ENCODE measurements at places on chromosomes 3 and 15.

DNA sequence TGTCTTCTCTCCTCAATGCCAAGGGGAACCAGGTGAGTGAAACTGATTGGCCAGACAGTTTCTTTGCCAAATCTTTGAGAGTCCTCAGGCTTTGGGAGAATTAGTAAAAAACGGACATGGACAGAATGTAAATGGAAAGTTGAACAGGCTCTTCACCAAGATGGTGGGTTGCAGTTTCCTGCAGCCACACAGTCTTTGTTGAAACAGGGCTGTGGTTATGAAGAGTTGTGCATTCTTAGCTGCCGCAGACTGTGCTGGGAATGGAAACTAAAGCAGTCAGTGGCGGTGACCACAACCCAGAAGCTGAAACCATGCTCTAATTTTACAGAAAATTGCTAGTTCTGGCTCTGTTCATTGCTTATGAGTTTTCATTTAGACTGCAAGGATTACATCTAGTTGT lies 42.1 kb upstream of the TASOR start:
- DNase-seq = no peak

DNA sequence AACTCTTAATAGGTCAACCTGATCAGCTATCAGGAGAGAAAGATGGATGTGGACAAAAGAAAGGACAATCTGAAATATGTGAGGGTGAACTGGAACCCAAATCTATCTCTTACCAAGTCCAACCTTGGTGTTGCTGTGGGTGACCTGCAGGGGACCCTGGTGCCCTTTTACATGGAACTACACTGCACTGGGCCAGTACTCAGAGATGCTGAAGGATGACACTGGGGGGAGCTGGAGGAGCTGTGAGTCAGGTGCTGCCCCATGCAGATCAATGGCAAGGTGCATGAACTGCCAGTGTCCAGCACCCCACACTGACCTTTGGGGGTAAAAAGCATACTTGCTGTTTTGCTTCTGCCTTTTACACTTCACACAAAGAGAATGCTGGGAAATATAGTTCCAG lies 55.6 kb upstream of the TBC1D5 start:
- no peak for DNase-seq

GRCh38 chr3:72288955-72289691 lies 504.2 kb upstream of the PROK2 start:
- DNase-seq = no peak

DNA sequence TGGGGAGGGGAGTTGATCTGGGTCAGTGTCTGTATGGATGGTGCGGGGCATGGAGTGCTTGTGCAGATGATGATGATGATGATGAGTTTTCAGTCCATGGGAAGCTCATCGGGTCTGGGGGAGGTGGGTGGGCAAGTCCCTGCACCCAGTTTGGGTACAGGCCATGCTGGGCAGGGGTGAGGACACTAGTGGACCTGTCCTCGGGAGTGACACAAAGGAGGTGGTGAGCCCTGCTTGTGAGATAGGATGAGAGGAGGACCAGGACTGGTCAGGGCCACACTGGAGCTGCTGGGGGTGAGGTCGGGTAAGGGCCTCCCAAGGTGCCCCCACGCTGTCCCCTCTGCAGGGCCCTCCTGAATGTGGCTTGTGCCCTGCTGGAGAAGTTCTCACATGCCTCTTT lies 177.9 kb downstream of the APBA2 start:
- no peak for DNase-seq

GRCh38 chr3:46089237-46090011 lies 62.1 kb upstream of the XCR1 start:
- DNase-seq = peak; percentile 95

GRCh38 chr3:146589899-146590508 lies 15.1 kb downstream of the PLSCR5 start:
- peak; percentile 25 for DNase-seq

GRCh38 chr3:126924458-126924857 lies 58.5 kb upstream of the PLXNA1 start:
- no peak for DNase-seq

- no peak for DNase-seq
Measured at GRCh38 chr3:137285924-137286323, 328.1 kb downstream of the IL20RB start.

GRCh38 chr3:7800006-7800780 lies 701.4 kb upstream of the LMCD1 start:
- no peak for DNase-seq

DNA sequence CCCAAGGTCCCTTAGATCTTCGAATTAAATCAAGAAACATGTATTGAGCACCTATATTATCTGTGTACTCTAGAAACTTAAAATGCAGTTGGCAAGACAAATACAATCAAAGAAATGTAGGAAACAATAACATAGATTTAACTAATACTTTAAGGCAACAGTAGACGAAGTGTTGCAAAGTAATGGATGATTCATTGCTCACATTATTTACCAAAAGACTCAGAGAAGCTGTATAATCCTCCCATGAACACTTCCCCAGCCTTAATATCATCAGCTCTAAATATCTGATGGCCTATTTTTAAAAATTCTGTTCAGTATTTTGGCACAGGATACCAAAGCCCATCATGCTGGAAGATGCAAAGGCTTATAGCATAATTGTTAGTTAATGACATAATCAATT lies 272.1 kb upstream of the TTC14 start:
- DNase-seq = no peak

DNA sequence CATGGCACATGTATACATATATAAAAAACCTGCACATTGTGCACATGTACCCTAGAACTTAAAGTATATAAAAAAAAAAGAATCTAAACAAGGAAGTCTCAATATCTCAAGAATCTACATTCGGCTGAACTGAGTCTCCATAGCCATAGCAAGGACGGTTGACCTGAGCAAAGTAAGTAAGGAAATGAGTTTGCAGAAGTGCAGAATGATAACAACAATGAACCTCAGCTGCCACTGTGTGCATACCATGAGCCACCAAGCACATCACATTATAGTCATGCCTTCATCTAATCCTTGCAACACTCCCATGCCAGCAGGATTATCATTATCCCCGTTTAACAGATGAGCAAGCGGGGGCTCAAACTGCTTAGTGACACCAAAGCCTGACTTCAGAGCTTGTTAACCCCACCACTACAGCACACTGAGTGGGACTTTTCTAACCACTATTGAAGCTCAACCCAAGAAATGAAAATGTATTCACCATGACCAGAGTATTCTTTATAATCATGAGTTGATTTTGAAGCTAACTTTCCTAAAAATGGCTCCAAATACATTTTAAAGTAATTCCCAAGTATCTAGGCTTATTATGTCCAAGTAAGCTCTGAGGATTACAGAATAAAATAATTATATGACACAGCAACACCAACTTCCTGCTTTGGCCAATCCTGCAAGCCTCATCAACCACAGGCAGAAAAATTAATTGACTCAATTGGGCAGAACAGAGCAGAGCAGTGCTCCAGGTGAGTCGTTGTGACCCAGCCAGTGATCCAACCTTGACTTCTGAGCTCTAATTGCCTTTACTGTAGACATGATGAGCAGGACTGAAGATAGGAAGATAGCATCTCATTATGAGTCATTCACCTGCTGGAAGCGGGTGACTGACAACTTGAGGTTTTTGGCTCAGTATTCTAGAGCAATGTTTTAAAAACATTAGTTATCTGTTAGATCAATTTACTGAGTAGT lies 47.3 kb upstream of the IL12A start:
- DNase-seq = no peak

DNA sequence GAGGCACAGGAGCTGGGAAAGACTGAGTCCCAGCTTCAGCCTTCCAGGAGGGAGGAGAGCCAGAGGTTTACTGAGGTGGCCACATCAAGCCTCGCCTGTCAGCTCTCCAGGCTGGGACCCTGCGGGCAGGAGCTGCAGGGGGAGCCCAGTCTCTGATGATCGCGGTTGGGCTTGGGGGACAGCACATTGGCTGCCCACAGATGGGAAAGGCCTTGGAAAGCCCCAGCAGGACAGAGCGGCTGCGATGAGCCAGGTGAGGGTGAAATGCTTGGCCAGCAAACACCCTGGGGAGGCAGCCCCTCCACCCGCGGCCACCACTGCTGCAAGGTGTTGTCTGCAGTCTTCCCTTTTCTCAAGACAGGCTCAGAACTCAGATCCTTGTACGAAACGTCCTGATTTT lies 31.2 kb downstream of the SEC61A1 start:
- no peak for DNase-seq

DNA sequence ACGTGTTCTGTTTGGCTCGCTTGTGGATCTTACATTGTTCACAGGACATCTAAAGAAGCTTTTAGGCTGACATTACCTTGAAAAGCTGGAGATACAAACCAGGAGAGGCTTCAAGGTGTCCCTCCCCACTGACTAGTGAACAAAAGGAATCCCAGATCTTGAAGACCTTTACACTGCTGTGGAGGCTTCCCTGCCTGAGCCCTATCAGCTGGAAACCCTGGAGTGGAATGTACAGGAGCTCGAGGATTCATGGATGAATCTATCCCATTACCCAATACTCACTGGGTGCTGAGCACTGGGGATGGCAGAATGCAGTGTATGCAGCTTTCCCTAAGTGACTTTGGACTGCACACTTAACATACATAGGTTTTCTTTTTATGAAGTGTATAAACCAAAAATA lies 82.3 kb upstream of the MFGE8 start:
- DNase-seq = no peak

GRCh38 chr3:43063114-43063513 lies 42.8 kb downstream of the POMGNT2 start:
- DNase-seq = no peak

GRCh38 chr15:72379856-72380430 lies 4.1 kb upstream of the HEXA start:
- no peak for DNase-seq
